ENCODE measurements at places on chromosomes 5 and 9.

GRCh38 chr5:132007399-132008162 is 3.9 kb downstream of the ACSL6 start:
- DNase-seq, result peak; percentile 52

DNA sequence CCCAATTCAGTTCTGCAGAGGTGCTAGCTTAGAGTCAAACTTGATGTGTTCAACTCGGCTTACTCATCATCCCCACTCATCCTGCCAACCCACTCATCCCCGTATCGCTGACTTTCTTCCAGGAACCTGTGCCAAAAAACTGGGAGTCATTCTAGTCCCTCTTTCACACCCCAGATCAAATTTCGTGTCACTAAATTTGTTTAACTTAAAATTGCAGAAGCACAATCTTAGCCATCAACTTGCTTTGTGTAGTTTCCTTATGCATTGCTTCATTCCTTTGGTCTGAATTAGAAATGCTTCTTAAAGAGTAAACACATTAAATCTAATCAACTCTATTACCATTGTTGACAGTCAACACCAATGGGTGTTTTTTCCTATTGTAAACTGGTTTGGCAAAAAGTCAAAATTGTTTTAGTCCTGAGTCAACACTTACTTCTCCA is 162.4 kb downstream of the TTC39B start:
- DNase-seq, result no peak

DNA sequence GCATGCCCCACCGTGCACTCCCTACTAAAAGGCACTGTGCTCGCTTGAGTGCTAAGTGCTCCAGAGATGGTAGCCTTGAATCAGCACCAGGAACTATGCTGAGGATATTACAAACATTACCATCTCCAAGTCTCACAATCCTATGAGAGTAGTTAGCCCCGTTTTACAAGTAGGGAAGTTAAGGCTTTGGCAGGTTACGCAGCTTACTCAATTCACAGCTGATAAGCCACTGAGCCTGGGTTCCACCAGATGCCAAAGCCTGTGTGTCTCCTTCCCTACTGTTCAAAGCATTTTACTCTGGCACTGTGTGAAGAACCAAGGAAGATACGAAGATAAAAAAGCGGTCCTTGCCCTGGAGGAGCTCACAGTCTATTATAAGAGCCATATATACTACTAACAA is 216.2 kb downstream of the EBF1 start:
- DNase-seq, result no peak

DNA sequence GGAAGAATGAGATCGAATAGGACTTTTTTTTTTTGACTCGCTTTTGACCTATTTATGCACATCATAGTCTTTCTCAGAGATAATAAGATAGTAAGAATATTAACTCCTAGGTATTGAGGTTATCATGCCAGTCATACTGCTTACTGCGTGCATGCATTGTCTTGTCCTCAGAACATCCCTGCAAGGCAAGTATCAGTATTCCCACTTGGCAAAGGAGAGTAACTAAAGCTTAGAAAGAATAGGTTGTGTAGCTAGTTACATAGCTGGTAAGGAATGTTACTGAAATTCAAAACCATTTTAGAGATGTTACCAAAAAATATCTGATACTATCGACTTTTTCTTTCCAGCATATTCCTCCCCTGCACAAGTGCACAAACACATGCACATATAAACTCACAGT is 296.1 kb upstream of the CLINT1 start:
- no peak for DNase-seq

DNA sequence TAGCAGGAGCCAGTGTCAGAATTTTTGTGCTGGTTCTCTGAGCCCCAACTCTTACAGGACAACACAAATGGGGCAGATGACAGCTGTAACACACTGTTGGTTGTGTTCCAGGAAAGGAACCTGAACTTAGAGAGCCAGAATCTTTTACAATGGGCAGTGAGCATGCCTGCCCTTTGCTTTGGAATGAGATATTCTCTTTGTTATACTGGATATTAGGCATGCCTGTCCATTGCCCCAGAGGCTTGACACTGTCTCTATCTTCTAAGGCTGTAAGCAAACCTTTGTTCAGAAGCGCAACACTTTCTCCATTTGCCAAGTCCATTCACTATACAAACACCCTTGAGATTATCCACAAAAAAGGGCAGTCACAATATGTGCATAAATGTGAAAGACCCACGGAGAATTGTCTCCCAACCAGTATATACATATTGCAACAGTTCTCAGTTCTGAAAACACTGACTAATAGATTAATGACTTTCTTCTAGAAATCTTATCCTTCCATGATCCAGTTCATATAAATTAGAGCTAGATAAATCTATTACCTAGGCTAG is 26.3 kb upstream of the CEP120 start:
- no peak for DNase-seq

- DNase-seq, result no peak
Measured at GRCh38 chr9:34371886-34372466, 4.7 kb downstream of the MYORG start.
